ENCODE measurements at places on chromosomes 4 and X.

- DNase-seq = peak; percentile 53
These were observed 89.8 kb downstream of the EIF4E start for GRCh38 chr4:98838977-98839618.

DNA sequence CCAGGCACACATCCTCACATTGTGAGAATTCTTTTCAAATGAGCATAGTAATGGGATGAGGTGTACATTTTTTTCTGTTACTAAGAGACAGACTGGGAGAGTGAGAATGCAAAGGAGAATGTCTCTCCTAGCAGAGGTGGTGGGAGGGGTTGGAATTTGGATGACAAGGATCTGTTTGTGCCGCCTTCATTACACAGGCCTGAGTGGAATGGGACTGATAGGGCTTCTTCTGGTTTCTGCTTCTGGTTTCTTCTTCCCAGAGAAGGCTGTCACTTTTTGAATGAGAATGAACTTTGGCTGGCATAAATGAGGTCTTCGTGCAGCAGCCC lies 55.4 kb downstream of the C4orf51 start:
- DNase-seq = peak; percentile 95

DNA sequence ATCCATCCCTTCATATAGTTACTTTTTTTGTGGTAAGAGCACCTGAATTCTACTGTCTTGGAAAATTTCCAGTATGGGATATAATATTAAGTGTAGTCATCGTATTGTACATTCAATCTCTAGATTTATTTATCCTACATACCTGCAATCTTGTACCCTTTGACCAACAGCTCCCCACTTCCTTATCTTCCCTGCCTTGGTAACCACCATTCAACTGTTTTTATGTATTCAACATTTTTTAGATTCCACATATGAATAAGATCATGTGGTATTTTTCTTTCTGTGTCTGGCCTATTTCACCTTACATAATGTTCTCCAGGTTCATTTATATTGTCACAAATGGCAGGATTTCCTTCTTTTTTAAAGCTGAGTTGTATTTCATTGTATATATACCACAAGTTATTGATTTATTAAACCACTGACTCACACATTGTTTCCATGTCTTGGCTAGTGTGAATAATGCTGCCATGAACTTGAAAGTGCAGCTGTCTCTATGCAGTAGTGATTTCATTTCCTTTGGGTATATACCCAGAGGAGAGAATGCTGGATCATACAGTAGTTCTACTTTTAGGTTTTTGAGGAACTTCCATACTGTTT lies 572.5 kb downstream of the MAGEB5 start:
- DNase-seq = peak; percentile 47

- DNase-seq = no peak
These were observed 322.0 kb downstream of the TMA16 start for GRCh38 chr4:163816494-163816893.

GRCh38 chr4:95619525-95620443 lies 71.0 kb upstream of the UNC5C start:
- no peak for DNase-seq

DNA sequence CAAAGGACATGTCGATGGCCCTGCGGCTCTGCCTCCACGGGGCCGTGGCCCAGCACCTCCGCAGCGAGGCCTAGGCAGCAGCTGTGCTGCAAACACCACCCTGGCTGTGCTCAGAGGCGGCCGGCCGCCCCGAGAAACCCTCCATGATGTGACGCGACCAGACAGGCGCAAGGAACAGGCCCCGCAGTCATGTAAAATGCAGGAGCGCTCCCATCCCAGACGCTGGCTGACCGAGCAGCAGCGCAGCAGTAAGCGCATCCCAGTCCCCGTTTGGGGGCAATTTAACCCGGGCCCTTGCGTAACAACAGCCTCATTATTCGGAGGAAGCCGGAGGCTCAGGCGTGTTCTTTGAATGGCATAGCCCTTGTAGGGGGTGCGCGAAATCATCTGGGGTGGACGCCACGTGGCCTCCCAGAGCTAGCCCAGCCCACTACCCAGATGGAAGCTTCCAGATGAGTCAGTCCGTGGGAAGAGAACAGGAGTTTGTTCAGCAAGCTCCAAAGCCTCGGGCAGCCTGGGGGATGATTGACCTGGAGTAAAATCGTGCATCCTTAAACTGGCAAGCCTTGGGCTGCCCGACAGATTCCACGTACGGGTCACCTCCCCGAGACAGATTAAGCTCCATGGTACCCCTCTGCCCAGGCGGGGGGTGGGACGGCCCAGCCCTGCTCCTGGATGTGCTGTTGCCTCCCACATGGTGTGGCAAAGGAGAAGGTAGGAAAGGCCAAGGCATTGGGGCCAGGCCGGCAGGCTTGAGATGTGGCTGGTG lies 124.0 kb downstream of the HMX1 start:
- no peak for DNase-seq

GRCh38 chr4:61200187-61200915 lies at the start of gene ADGRL3:
Gene ADGRL3, plus strand, starts transcription at chr4:61200326.
- no peak for DNase-seq

DNA sequence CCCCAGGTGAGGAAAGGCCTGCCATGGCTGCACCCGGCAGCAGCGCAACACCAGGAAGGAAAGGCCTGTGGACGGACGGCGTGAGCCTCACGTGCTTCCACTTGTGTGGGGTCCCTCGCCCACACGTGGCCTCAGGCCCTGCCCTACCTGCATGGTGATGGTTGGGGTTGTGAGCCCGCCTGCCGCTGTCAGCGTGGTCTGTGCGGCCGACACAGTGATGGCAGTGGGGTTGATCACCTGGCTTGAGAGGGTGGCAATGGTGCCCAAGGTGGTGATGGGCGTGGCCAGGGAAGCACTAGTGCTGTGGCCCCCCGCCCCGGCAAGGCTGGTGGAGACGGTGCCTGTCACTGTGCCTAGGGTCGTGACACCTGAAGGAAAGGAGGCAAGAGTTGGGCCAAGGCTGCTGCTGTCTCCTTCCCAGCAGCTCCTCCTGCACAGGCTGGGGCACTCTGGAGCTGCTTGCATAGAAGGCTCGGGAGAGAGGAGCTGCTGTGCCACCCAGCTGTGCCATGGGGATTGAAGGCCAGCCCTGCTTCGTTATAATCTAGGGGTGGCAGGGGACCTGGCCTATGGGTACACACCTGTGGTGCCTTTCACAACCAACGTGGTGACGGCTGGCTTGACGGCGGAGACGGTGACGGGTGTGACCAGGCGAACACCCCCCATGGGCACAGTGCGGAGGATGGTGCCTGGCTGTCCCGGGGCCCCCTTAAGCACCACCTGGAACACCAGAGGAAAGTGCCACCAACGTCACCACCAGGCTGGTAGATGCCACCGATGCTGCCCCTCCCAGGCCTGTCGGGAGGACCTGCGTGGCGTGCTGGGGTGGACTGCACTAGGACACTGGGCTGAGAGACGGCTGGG lies 11.8 kb upstream of the RENBP start:
- DNase-seq = no peak

DNA sequence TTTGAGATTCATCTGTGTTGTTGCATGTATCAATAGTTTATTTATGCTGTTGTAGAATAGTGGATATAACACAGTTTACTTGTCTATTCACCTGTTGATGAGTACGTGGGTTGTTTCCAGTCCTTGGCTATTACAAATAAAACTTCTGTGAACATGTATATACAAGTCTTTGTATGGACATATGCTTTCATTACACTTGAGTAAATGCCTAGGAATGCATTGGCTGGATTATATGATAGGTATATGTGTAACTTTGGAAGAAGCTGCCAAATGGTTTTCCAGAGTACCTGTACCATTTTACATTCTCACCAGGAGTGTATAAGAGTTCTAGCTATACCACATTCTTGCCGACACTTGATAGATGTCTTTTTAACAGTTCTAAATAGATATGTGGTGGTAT lies 16.5 kb downstream of the ART3 start:
- DNase-seq = no peak

- DNase-seq = no peak
These were observed 297.5 kb downstream of the NAF1 start for GRCh38 chr4:162869157-162869556.

GRCh38 chr4:520683-521023 lies 21.6 kb downstream of the PIGG start:
- DNase-seq = no peak

DNA sequence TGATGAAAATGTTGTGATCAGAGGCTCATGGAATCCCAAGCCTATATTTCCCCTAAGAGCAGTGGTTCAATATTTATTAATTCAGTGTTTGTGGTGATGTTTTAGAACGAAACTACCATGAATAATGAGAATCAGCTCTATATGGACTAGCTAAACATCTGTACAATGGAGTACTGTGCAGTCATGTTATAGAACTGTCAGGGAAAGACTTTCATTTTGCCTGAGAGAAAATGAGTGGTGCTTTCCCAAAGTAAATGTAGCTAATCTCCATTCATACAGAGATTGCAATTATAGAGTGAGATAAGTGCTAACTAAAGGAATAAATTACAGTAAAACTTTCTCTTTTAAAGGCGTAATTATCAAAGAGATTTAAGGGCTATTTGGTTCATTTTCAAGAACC lies 147.1 kb downstream of the FRAS1 start:
- DNase-seq = no peak

GRCh38 chrX:45447331-45447730 lies 246.7 kb upstream of the DIPK2B start:
- DNase-seq = no peak

- peak; percentile 75 for DNase-seq
These were observed 187.0 kb downstream of the AFAP1 start for GRCh38 chr4:7752649-7753048.

DNA sequence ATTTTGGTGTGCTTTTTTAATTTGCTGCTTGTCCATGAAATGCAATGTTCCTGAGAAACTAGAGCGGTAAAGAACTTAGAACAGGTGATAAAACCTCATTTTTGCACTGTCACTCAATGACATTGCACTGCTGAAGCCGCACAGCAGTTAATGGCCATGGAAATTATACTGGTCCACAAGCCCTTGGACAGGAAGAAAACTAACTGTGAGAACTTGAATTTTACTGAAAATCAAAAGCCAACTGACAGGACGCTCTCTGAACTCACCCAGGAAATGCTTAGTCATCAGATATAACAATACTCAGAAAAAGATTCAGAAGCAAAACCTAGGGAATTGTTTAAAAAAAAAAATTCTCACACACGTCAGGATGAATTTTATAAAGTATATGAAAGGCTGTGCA lies 246.4 kb upstream of the SLC7A11 start:
- no peak for DNase-seq

DNA sequence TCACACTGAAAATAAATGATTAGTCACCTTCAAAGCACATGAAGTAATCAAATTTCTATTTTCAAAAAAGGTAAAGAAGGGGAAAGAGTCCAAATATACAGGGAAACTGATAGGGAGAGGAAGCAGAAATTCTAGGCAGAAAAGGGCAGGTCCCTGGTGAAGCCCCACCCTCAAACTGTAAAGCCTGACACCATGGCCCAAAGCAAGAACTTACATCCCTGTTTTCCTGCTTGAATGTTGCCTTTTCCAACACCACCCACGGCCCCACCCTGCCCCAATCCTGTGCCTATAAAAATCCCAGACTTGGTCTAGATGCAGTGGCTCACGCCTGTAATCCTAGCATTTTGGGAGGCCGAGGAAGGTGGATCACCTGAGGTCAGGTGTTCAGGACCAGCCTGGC lies 361.8 kb downstream of the PPP3CA start:
- no peak for DNase-seq

DNA sequence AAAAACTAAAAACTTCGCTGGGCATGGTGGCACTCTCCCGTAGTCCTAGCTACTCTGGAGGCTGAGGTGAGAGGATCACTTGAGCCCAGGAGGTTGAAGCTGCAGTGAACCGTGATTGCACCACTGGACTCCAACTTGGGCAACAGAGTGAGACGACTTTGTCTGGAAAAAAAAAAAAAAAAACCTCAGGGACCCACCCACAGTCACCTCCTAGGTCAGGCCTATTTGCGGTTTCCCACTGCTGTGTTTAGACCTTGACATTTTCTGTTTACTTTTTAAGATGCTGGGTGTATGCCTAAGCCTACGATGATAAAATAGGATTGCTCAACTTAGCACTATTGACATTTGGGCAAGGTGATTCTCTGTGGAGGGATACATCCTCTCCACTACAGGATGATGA lies 197.4 kb upstream of the TBL1X start:
- DNase-seq = no peak

DNA sequence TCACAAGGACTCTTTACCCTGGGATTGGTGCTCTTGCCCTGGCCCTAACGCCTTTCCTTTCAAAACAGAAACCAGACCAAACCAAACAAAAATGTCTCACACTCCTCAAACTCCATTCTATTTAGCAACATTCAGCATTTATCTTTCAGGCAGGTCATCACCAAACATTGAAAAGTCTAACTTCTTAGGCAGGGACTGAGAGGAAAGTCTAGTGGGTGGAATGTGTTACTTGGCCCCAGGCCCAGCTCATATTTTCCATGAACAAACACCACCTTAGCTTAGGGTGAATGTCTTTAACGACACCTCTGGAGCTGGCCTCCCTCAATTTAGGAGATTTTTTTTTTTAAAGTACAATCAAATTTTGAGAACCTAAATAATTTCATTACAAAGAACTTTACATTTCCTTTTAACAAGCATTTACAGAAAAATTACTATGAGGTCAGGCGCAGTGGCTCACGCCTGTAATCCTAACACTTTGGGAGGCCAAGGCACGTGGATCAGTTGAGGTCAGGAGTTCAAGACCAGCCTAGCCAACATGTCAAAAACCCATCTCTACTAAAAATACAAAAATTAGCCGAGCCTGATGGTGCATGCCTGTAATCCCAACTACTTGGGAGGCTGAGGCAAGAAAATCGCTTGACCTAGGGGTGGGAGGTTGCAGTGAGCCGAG lies 10.2 kb upstream of the N4BP2 start:
- DNase-seq = no peak

All from ACHN (cell line).